ENCODE measurements at places on chromosomes 5 and 9. TPM values are rescaled to one million over a fixed set of nuclear protein-coding genes. Genes with fewer than 3 reads are reported as not detected.

Gene PCDHGA12
- 26.0 TPM for total RNA-seq

Gene FREM1
- total RNA-seq = 0.17 TPM

Gene MYO10
- 81.5 TPM for total RNA-seq

Gene SLC6A18
- total RNA-seq = not detected

Gene C9orf50
- total RNA-seq = 0.44 TPM

Gene VLDLR
- 22.0 TPM for total RNA-seq

Gene ARHGEF28
- 32.6 TPM for total RNA-seq

Gene TAF11L10
- not detected for total RNA-seq

Gene PCSK1
- 0.15 TPM for total RNA-seq

Gene ANGPTL2
- total RNA-seq = 184 TPM

Gene ESM1
- total RNA-seq = 3.3 TPM

Gene PCDHGA4
- 8.9 TPM for total RNA-seq

Gene TRPM6
- total RNA-seq = under 0.01 TPM

Gene TSSK1B
- 0.15 TPM for total RNA-seq

Gene PAIP2
- 47.8 TPM for total RNA-seq

Gene LCN15
- not detected for total RNA-seq

Gene PDE4D
- total RNA-seq = 11.4 TPM
